CD4-positive, alpha-beta T cell treated with Interleukin-10 for 1 hour (primary cell): ENCODE measurements at places on chromosomes 13 and 19.

- no peak for DNase-seq
Observed at GRCh38 chr13:112434032-112434431, 57.9 kb downstream of the SPACA7 start.

- DNase-seq = no peak
Observed at GRCh38 chr13:112325920-112326645, 50.1 kb upstream of the SPACA7 start.

DNA sequence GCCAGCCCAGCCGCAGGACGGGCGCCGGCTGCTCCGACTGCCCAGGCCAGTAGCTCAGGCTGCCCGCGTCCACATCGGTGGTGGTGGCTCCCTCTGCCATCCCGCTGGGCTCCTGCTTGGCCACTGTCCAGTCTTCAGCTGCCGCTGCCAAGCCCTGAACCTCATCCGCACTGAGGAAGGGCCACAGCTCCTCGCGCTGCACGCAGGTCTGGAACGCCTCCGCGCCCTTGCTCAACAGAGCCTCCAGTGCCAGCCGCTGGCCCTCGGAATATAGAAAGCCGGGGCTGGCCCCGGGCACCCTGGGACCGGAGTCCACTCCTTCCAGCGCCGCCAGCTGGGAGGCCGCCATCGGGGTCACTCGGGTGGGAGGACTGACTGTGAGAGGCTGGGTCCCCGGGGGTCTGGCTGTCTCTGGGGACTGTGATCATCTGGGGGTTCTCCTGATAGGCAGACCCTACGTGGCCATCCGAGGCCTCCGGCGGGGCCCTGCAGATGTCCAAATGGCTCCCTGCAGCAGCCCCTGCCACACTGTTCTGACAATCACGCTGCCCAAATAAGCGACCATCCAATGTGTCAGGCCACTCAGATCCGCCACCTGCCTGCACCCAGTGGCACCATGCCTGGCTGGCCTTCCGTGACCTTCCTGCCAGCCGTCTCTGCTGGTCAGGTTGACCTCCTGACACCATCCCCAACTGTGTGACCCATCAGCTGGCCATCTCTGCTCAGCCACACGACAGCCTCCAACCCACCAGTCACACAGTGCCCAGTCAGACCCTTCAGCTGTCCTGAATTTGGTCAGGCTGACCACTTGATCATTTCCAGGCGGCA is 1.6 kb downstream of the FAM83E start:
- no peak for DNase-seq

DNA sequence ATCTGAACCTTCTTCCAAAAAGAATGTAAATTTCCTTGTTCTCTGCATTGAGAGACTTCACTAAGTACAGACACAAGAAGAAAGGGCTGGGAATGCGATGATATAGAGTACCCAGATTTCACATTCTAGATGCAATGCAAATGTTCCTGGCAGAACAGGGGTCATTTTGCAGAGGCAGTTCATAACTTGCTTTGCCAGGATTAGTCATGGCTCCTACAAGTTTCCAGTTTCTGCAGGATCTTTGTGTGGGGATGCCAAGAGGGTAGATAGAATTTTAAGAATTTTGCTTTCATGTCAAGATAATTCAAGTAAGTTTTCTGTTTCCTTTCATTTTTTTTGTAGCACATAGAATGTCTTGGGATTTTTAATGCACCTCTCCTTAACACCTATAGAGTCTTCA is 181.2 kb downstream of the FGF9 start:
- no peak for DNase-seq

GRCh38 chr13:51017516-51017915 is 93.6 kb downstream of the C13orf42 start:
- DNase-seq = no peak

DNA sequence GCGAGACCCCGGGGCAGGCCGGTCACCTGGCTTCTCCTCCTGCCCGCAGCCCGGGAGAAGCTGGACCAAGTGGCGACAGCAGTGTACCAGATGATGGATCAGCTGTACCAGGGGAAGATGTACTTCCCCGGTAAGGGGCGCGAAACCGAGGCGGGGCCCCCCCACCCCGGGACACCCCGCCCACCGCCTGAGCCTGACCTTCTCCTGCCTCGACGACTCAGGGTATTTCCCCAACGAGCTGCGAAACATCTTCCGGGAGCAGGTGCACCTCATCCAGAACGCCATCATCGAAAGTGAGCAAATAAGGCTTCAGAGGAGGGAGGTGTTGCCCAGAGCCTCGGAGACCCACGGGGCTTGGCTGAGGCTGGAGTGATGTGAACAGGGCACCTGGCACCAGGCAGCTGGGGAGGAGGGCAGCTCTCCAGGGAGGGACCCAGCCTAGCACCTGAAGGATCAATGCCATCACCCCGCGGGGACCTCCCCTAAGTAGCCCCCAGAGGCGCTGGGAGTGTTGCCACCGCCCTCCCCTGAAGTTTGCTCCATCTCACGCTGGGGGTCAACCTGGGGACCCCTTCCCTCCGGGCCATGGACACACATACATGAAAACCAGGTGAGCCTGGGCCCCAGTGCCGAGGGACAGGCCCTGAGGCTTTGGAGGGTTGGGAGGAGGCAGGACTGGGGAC is 629 bp downstream of the IZUMO4 start:
- DNase-seq = peak; percentile 77

GRCh38 chr13:110107568-110108347 is 199.2 kb downstream of the COL4A1 start:
- no peak for DNase-seq

- DNase-seq = no peak
Observed at GRCh38 chr19:5232798-5233505, 107.7 kb downstream of the PTPRS start.

DNA sequence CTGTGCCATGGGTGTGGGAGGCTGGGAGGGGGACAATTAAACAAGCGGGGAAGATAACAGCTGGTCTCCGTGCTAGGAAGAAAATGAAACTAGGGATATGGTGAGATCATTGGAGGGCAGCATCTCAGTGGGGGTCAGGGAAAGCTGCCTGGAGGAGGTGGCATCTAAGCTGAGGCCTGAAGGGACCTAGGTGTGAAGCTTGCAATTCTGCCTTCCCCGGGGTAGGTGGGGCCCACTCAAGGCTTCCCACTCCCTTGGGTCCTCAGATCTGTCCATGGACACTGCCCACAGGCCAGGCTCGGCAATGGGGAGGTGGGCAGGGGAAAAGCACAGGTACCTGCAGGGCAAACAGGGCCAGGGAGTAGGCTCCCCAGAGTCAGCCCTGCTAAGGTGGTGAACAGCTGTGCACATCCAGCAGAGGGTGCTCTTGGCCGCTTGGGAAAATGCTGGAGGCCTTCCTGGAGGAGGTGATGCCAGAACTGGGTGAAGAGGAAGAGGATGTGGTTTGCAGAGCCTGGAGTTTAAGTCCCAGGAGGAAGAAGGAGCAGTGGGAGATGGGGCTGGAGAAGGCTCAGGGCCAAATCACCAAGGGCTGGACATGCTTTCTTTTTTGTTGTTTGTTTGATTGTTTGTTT is 25.7 kb upstream of the CCNE1 start:
- DNase-seq = peak; percentile 13

DNA sequence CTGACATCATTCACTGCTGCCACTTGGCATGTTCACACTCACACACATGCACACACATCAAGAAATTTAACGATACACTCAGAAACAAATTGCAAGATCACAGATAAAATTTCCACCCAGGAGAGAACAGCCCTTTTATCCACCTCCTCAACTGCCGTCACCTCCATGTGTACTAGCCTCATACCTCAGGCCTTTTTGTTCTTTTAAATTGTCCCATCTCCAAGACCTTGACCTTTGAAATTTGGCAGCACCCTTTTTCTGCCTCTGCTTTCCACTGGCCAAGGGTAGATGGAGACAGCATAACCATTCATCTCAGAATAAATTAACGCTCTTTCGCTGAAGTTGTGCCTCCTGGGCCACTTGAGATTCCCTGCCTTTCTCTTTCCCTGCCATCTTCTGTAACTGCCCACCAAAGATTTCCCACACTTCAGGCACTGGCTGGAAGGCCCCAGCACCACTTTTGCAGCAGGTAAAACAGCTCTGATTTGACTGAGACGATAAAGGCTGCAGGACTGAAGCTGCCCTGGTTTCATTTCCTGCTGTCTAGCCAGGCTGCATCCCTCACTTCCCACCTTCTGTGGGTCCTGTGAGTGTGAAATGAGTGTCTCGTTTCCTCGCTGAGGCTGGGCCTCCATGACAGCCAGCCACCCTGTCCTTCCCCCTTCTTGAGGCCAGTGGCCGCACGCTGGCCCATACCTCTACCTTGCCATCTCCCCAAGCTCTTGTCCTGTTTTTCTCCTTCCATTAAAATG is 39.3 kb downstream of the MBNL2 start:
- peak; percentile 15 for DNase-seq

- DNase-seq = no peak
Observed at GRCh38 chr19:7450243-7451223, 38.3 kb downstream of the PEX11G start.

DNA sequence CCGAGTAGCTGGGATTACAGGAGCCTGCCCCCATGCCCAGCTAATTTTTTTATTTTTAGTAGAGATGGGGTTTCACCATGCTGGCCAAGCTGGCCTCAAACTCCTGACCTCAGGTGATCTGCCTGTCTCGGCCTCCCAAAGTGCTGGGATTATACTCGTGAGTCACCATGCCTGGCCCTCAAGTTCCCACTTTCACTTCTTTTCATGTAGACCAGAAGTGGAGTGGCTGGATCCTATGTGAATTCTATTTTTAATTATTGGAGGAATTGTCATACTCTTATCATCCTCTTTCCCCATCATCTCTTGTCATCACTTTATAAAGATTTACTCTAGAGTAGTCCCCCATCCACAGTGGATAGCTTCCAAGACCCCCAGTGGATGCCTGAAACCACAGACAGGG is 12.8 kb upstream of the SIGLEC10 start:
- DNase-seq = no peak

- no peak for DNase-seq
Observed at GRCh38 chr13:51937320-51938290, 73.6 kb downstream of the ATP7B start.

DNA sequence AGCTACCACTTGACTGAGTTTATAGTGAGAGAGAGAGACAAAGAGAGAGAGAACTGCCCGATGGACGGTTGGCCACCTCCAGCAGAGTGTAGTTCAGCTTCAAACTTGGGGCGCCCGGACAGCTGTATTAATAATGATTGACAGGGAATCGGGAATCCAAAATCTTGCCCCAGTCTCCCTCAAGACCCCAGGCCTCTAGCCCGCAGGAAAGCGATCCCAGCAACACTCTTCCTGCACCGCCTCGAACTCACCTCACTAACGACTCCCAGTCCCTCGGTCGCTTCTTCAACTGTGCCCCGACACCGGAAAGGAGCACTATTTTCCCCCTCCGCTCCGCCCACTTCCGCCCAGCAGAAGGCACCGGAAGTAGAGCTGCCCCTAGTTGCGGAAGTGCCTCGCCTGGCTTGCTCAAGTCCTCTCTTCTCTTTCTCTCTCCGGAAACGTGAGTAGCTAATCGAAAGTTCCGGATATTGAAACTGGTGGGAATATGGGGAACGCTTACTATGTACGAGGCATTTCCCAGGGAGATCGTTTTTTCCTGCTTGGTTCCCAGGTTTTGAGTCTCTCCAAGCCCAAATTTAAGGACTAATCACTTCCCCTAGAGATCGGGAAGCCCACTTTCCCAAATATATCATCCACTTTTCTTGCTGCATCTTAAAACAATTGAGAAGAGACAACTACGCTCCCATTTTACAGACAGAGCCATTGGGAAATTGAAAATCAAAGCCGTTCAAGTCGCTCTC is at the start of gene NOSIP:
TSS of gene NOSIP (minus strand) at position 293 of the 743 bp plus-strand sequence. CDS start 19,865 bp downstream, outside the sequence.
- DNase-seq = peak; percentile 97

DNA sequence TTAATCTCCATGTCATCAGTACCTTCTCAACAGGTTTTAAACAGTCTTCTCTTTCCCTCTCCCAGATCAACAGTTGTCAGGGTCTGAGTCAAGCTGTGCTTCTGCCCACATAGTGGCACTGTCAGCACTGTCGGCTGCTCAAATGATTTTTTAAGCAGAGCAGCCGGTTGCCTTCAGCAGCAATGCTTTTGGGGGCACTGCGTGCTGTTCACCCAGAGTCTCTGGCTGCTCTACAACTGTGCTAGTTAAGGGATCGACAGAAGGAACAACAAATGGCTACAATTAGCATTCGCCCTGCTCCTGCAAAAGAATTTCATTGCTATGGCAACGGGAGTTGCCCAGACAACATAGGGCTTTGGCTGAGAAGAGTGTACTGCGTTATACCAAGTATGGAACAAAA is 412.9 kb downstream of the DIAPH3 start:
- no peak for DNase-seq

- no peak for DNase-seq
Observed at GRCh38 chr13:96141032-96141431, 51.1 kb downstream of the HS6ST3 start.

- no peak for DNase-seq
Observed at GRCh38 chr13:48281556-48281955, 22.0 kb upstream of the RB1 start.

- no peak for DNase-seq
Observed at GRCh38 chr13:103961784-103962183, 895.6 kb upstream of the SLC10A2 start.

DNA sequence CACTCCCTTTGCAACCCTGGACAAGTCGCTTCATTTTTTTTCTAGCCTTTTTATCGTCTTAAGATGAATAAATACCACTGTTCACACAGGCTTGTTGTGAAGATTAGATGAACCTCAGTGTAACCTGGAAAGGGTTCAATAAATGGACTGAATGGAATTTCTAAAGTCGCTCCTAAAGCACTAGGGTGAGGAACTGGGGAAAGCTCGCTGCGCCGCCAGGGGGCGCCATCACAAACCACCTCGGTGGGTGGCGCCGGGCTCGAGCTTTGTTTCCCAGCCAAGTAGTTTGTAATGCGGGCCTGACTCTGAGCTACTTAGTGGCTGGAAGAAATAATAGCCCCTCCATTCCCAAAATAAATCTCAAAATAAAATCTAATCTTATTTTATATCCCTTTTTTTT is 2.2 kb upstream of the CEACAM6 start:
- DNase-seq = peak; percentile 71

DNA sequence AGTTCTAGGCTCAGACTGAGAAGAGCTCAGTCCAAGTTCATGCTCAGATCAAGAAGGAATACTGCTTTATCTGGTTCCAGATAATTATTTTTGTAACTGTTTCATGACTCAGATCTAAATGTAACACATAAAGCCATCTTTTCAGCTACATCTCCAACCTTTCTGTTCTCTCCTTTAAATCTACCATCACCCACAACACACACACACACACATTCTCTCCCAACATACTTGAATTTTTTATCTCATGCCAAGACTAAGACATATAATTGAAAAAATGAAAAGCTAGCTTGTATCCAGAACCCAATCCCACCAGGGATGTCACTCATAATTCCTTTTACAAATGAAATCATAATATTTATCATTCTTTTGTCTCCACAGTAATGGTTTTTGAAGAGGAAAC is 7.6 kb downstream of the KATNAL1 start:
- DNase-seq = no peak

DNA sequence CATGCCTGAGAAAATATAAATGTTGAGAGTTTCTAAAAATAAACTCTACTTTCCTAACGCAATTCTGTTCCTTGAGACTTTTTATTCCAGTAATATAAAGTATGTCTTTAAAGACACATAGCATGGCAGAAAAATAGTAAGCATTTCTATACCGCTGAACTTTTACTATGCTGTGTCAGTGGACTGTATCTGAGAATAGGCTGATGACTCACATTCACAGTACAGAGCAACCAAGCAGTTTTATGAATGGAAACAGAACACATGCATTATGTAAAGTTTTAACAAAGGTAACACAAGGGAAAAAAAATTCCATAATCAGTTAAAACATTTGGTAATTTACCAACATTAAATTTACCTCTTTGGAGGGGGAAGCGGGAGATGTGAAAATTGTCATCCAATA is 38.4 kb downstream of the ZDHHC20 start:
- no peak for DNase-seq

GRCh38 chr19:8489561-8490394 is 12.7 kb downstream of the PRAM1 start:
- no peak for DNase-seq

- no peak for DNase-seq
Observed at GRCh38 chr13:51066091-51066831, 44.8 kb downstream of the C13orf42 start.
